Neural progenitor cell (in vitro differentiated cells): ENCODE measurements at places on chromosomes 7 and 10. TPM values are rescaled to one million over a fixed set of nuclear protein-coding genes. Genes with fewer than 3 reads are reported as not detected.

The SLC13A4 gene
- 0.28 and 1.9 TPM in 2 replicates for total RNA-seq

The CYP3A7 gene
- total RNA-seq: not detected in 2 replicates

GRCh38 chr10:51706225-51706624 lies 6.8 kb upstream of the CSTF2T start:
- H3K36me3 ChIP-seq: no peaks in the 10 kb centered on the region
- H3K27ac ChIP-seq: no peak overlapping the region
- no peak for DNase-seq
- no peak overlapping the region for H3K4me3 ChIP-seq

The TIMM23B gene
- 17.3 and 19.5 TPM in 2 replicates for total RNA-seq

- H3K4me3 ChIP-seq: no peak overlapping the region
- peak; percentile 49 for DNase-seq
- H3K4me1 ChIP-seq: no peaks in the 10 kb centered on the region
Observed at GRCh38 chr10:52778511-52779392, 6.2 kb upstream of the MBL2 start.

GRCh38 chr7:116150588-116150987 lies 59.8 kb upstream of the TES start:
- H3K36me3 ChIP-seq: no peaks in the 10 kb centered on the region
- DNase-seq: no peak
- no peaks in the 10 kb centered on the region for H3K27me3 ChIP-seq
- peaks cover 4% of the 10 kb centered on the region for H3K4me1 ChIP-seq
- H3K27ac ChIP-seq: no peak overlapping the region

The NCAPG2 gene
- 74.3 and 89.6 TPM in 2 replicates for total RNA-seq

DNA sequence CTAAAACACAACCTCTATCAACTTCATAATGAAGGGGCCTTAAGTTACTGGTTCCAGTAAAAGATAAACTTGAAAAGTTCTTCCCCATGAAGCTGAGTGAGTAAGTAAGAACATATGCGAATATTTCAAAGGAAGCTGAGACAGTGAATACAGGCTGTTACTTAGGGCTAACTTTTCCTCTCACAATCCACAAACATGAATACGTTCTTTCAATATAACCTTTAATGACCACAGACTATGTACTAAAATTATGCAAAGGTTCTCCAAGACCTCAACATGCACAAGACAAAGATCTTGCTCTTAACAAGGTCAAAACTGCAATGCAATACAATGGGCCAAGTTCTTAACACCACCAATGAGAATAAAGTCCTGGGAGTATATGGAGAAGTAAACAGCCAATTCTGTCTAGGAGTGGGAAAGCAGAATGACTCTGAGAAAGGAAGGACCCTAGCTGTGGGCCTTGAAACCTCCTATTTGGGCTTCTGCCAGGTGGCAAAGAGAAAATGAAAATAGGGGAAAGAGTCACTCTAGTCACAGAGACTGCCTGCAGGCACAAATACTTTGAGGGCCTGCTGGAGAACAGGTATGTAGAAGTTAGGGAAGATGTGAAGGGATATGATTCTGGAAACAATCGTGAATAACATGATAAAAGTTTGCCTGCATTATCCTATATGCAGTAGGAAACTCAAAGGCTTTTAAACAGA lies 43.7 kb downstream of the OSBPL3 start:
- H3K4me1 ChIP-seq: peaks cover 21% of the 10 kb centered on the region
- H3K36me3 ChIP-seq: no peaks in the 10 kb centered on the region
- H3K27ac ChIP-seq: no peak overlapping the region
- H3K27me3 ChIP-seq: no peaks in the 10 kb centered on the region

DNA sequence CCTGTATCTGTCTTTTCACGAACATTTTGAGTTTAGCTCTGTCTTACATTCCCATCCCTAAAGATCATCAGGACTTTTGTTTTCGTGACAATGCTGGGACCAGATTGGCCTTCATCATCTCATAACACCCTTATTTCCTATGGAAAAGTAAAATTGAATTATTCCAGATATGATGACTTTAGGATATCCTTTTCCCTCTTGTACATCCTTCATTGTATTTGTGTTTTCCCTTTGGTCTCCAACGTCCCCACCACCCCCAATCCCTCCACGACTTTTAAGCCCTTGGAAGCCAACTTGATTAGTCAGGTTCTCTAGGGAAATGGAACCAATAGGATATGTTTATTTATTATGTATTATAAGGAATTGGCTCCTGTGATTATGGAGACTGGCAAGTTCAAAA lies 167.6 kb downstream of the ARL4A start:
- no peak overlapping the region for H3K27ac ChIP-seq
- H3K27me3 ChIP-seq: no peaks in the 10 kb centered on the region
- no peak overlapping the region for H3K4me3 ChIP-seq

GRCh38 chr10:1553951-1554350 lies 183.4 kb downstream of the ADARB2 start:
- H3K4me1 ChIP-seq: no peaks in the 10 kb centered on the region
- H3K4me3 ChIP-seq: no peak overlapping the region
- H3K36me3 ChIP-seq: no peaks in the 10 kb centered on the region
- no peak overlapping the region for H3K27ac ChIP-seq

DNA sequence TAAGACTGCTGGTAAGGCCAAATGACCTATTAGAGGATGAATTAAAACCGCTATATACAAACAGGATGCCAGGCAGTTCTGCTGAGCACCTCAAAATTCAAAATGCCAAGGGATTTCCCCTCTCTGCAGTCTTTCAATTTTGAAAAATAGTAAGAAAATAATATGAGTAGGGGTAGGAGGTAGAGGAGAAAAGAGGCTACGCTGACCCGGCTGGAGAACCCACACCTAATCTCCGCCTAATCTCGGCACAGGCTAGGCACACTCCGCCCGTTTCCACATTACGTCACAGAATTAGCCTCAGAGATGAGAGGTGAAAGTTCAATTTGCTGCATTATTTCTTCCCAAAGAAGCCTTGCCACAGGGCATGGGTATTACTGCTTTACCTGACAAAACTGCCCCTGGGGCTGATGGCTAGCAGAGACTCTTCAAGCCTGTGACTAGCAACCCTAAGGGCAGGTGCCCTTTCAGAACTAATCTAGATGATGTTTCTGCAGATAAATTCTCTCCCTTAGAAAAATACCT lies 21.3 kb upstream of the SPOCK2 start:
- no peak for DNase-seq
- no peak overlapping the region for H3K4me3 ChIP-seq
- H3K36me3 ChIP-seq: no peaks in the 10 kb centered on the region
- H3K27ac ChIP-seq: no peak overlapping the region

DNA sequence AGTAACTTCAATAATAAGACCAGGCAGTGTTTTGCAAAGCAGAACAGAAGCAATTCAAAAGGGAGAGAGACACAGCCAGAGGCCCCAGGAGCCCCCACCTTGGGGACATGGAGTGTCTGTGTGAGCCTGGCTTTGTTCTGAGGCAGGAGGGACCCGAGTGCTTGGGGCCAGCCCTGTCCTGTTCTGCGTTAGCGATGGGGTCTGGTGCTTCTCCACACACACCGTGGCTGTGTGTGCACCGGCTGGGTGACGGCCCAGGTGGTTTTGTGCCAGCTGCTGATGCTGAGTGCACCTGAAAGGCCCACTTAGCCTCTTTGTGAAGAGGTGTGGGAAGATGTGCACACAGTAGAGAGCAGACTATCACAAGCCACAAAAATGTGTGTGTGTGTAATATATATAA lies 468.9 kb downstream of the DNAJB6 start:
- H3K36me3 ChIP-seq: no peaks in the 10 kb centered on the region
- no peak for DNase-seq
- H3K4me1 ChIP-seq: peaks cover 25% of the 10 kb centered on the region
- no peak overlapping the region for H3K27ac ChIP-seq
- no peak overlapping the region for H3K4me3 ChIP-seq
- H3K27me3 ChIP-seq: no peaks in the 10 kb centered on the region

- peaks cover 6% of the 10 kb centered on the region for H3K4me1 ChIP-seq
- no peaks in the 10 kb centered on the region for H3K27me3 ChIP-seq
- no peaks in the 10 kb centered on the region for H3K36me3 ChIP-seq
- no peak for DNase-seq
Observed at GRCh38 chr7:106568680-106569499, 92.1 kb downstream of the CCDC71L start.

- H3K4me3 ChIP-seq: no peak overlapping the region
- no peaks in the 10 kb centered on the region for H3K36me3 ChIP-seq
- H3K27ac ChIP-seq: no peak overlapping the region
- H3K4me1 ChIP-seq: no peaks in the 10 kb centered on the region
Observed at GRCh38 chr7:103134836-103135554, 13.9 kb downstream of the NAPEPLD start.

The GNAT3 gene
- total RNA-seq: not detected in 2 replicates

GRCh38 chr7:727806-728460 lies 852 bp upstream of the PRKAR1B start:
- no peaks in the 10 kb centered on the region for H3K27me3 ChIP-seq
- H3K4me3 ChIP-seq: peak overlapping the region; percentile 96
- DNase-seq: peak; percentile 30
- H3K36me3 ChIP-seq: no peaks in the 10 kb centered on the region
- no peak overlapping the region for H3K27ac ChIP-seq
- no peaks in the 10 kb centered on the region for H3K4me1 ChIP-seq

DNA sequence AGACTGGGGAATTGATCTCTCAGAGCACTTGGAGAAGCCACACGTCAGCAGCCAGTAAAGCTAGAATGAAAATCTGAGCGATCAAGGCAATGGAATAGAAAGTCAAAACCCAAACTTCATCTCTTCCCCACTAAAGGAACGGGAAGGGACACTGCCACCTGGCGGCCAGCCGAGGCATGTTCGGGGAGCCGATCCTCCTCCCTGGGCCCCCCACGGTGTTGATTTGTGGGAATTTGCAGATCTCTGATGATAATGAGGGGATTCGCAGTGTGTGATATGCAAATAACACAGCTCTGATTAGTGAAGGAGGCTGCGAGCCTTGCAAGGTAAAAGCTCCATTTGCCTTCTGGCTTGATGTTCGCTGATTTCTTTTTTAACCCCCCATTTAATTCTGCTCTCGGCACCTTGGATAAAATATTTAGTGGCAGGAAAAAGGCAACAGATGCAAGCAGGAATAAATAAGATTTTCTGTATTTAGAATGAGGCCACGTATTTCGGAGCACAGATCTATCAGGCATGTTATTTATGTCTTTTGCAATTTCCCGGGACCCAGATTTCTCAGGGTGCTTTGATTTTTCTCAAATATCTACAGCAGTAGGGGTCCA lies 258.6 kb downstream of the PAXIP1 start:
- no peak overlapping the region for H3K27ac ChIP-seq
- H3K27me3 ChIP-seq: no peaks in the 10 kb centered on the region
- H3K4me3 ChIP-seq: no peak overlapping the region

- no peak overlapping the region for H3K4me3 ChIP-seq
- peaks cover 32% of the 10 kb centered on the region for H3K27me3 ChIP-seq
- no peak overlapping the region for H3K27ac ChIP-seq
- no peaks in the 10 kb centered on the region for H3K36me3 ChIP-seq
Observed at GRCh38 chr10:110502851-110503301, 5.2 kb downstream of the DUSP5 start.

The ZNF467 gene
- total RNA-seq: 0.17 and 1.7 TPM in 2 replicates

DNA sequence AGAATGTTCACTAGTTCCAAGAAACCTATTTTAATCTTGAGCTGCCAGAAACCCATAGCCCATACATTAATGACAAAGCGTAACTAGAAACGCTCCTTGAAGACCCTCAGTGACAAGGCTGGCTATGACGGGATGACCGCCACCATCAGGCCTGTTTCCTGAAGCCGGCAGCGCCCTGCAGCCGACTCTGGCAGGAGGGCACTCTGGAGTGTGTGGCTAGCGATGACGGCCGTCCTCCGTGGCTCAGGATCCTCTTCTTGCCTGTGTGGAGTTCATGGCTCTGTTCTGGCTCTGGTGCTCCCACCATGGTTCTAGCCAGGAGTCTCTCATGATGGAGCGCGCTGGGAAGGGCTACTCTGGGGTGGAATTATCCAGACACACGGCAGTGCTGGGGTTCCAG lies 224.1 kb downstream of the ADARB2 start:
- DNase-seq: no peak
- H3K36me3 ChIP-seq: no peaks in the 10 kb centered on the region
- H3K4me1 ChIP-seq: no peaks in the 10 kb centered on the region
- H3K4me3 ChIP-seq: no peak overlapping the region
- H3K27ac ChIP-seq: no peak overlapping the region

- H3K27me3 ChIP-seq: no peaks in the 10 kb centered on the region
- H3K36me3 ChIP-seq: no peaks in the 10 kb centered on the region
- no peaks in the 10 kb centered on the region for H3K4me1 ChIP-seq
- DNase-seq: peak; percentile 43
- no peak overlapping the region for H3K4me3 ChIP-seq
Observed at GRCh38 chr7:134255814-134256213, 60.9 kb downstream of the SLC35B4 start.

- H3K27me3 ChIP-seq: no peaks in the 10 kb centered on the region
- no peak overlapping the region for H3K27ac ChIP-seq
- DNase-seq: no peak
Observed at GRCh38 chr7:64880322-64881297, 22.5 kb upstream of the ZNF273 start.

The ABCB1 gene
- not detected in 2 replicates for total RNA-seq

- DNase-seq: no peak
- H3K27me3 ChIP-seq: no peaks in the 10 kb centered on the region
- H3K4me3 ChIP-seq: no peak overlapping the region
- peaks cover 31% of the 10 kb centered on the region for H3K4me1 ChIP-seq
- no peak overlapping the region for H3K27ac ChIP-seq
Observed at GRCh38 chr10:91049988-91050360, 129.1 kb upstream of the ANKRD1 start.

DNA sequence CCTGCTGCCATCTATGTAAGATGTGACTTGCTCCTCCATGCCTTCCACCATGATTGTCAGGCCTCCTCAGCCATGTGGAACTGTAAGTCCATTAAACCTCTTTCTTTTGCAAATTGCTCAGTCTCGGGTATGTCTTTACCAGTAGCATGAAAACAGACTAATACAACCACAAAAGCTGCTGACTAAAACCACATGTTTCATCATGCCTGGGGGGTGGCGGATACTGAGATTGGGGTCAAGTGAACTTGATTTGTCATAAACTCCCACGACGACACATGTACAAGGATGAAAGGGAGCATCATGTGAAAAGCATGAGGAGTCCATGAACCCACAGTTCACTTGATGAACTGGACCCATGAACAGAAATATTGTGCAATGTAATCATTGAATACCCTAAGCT lies 134.9 kb upstream of the ANK3 start:
- no peaks in the 10 kb centered on the region for H3K27me3 ChIP-seq
- H3K4me3 ChIP-seq: no peak overlapping the region
- DNase-seq: no peak
- H3K4me1 ChIP-seq: peaks cover 14% of the 10 kb centered on the region
- no peak overlapping the region for H3K27ac ChIP-seq

- no peak overlapping the region for H3K27ac ChIP-seq
- no peaks in the 10 kb centered on the region for H3K4me1 ChIP-seq
- no peaks in the 10 kb centered on the region for H3K36me3 ChIP-seq
- no peak overlapping the region for H3K4me3 ChIP-seq
- no peak for DNase-seq
Observed at GRCh38 chr10:6950133-6950532, 370.1 kb upstream of the PRKCQ start.
